Stimulated activated CD4-positive, alpha-beta T cell treated with anti-CD3 and anti-CD28 coated beads, TNF-alpha, amount 100 ng/mL, for 1 hour (primary cell): ENCODE measurements at places on chromosomes 3 and 15.

DNA sequence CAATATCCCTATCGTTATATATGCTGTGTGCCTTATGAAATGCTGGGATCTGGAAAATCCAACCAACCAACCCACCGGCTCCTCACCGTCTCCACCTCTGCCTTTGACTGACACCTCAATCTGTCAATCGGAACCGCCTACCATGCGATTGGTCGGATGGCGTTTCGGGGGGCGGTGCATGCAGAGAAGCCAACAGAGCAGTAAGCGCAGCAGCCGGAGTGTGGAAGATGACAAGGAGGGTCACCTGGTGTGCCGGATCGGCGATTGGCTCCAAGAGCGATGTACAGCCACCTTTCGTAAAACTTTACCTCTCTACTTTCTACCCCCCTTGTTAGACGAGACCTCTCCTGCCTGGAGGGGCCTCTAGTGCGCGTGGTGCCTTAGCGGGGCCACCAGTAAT, 6.3 kb downstream of the CLK3 start:
- no peak for DNase-seq

- DNase-seq: no peak
These were observed 66.5 kb downstream of the CTNNB1 start for GRCh38 chr3:41265823-41266273.

GRCh38 chr15:27222479-27222878, 251.5 kb downstream of the GABRG3 start:
- no peak for DNase-seq

GRCh38 chr3:23697416-23697815, 108.3 kb upstream of the UBE2E1 start:
- no peak for DNase-seq

GRCh38 chr3:194995334-194995733, 275.6 kb downstream of the XXYLT1 start:
- DNase-seq: no peak

GRCh38 chr3:66073464-66074141, 34.9 kb upstream of the MAGI1 start:
- no peak for DNase-seq

- DNase-seq: no peak
These were observed 193.4 kb downstream of the SUCLG2 start for GRCh38 chr3:67460841-67461510.

DNA sequence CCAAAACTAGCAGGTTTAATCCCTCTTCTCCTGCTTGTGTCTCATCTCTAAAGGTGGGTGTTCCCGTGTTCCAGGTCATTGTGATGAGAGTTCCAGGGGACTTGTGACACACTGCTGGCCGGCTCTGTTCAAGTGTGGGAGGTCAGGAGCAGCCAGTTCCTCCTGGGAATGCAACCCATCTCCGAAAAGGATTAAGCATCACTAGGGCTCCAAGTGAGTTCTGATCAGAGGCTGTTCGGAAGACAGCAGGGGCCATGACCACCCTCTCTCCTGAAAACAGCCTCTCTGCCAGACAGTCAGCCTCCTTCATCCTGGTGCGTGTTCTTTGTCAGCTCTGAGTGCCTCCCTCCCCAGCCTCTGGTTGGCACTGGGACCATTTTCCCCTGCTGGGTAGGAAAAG, at the start of gene TBC1D21:
TBC1D21 (plus strand) TSS at position 109 of the 400 bp plus-strand sequence; CDS start at position 255, 146 bp downstream.
- no peak for DNase-seq

DNA sequence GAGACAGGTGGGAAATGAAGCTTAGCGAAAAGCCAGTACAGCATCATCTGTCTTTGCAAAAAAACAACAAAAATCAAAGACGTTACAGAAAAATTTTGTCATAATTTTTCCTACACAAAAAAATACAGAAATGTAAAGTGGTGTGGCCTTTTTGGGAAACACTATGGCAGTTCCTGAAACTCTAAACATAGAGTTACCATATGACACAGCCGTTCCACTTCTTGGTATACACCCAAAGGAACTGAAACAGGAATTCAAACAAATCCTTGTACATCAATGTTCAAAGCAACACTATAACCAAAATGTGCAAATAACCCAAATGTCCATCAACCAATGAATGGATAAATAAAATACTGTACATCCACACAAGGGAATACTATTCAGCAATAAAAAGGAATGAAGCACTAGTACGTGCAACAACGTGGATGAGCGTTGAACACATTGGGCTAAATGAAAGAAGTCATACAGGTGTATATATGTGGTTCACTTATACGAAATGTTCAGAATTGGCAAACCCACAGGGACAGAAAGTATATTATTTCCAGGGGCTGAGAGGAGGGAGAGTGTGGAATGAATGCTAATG, 46.8 kb downstream of the GLB1 start:
- DNase-seq: no peak

DNA sequence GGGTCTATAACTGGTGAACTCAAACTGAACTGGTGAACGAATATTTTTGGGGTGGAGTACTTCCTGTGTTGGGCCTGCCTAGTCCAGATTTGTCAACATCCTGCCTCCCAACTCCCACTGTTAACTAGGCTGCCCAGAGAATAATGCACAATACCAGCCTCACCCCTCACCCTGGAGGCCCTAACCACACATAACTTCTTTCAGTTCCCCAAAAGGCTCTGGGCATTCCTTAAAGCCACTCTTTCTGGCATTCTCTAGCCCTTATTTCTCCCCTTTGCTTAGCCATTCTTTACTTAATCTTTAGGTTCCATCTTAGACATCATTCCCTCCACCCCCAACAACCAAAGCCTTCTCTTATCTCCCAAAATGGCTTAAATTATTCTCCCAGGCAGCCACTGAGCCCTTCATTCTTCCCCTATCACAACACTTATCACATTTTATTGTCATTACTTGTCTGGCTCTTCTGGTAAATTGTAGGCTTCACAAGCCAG, 9.1 kb upstream of the SEC11A start:
- DNase-seq: no peak

DNA sequence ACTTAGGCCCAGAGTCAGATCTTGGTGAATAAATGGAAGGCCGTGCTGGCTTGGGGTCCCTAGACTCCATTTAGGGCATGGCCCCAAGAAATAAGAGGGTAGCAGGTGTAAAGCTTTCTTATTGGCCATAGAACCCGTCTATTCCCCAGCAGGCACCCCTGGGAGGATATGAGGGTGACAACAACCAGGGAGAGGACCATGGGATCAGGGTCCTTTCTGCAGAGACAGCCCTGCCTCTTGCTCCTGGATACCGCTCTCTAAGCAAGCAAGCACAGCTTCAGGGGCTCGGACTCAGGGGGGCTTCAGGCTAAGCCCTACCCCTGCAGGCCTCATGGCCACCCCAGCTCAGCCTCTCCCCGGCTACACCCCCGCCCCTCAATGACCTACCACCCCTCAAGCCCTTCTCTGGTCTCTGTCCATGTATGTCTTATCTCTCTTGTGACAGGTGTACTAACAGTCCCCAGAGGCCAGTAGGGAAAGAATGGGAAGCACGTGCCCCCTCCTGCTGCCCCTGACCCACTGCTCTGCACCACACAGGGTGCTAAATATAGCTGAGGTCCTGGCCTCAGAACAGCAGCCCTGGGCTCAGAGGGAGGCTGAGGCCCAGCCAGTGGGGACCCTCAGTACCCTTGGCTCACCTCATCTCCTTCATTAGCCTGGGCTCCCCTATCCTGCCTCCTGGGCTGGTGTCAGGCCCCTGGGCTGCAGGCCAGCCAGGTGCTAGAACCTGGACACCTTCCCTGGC, 1.9 kb downstream of the XIRP1 start:
- DNase-seq: no peak

DNA sequence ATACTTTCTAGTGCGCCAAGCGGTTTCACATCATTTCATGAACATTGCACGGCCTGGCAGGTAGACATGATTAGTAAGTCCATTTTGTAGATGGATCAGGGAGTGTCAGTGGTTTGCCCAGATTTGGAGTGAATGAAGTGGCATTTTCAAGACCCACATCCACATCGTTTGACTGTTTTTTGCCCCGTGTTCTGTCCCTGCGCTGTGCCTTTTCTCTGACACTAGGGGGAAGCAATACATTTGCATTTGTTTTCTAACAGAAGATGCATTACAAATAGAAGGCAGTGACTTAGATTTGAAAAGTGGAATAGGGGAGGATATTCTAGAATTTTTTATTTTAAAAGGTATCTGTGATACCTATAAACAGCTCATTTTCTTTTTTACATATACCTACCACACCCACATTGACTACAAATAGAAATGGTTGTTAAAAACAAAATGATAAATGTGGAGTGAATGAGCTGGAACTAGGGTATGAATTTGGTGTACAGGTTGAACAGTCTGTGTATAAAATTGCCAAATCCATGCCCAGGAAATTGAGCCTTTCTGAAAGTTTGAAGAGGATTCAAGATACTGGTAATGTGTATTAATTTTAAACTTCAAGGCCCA, 98.0 kb downstream of the USP13 start:
- no peak for DNase-seq
